ENCODE measurements at places on chromosomes 6 and 20. TPM values are rescaled to one million over a fixed set of nuclear protein-coding genes. Genes with fewer than 3 reads are reported as not detected.
A peak's percentile ranks its signal among the peaks of the same experiment; 100 is the strongest.

DNA sequence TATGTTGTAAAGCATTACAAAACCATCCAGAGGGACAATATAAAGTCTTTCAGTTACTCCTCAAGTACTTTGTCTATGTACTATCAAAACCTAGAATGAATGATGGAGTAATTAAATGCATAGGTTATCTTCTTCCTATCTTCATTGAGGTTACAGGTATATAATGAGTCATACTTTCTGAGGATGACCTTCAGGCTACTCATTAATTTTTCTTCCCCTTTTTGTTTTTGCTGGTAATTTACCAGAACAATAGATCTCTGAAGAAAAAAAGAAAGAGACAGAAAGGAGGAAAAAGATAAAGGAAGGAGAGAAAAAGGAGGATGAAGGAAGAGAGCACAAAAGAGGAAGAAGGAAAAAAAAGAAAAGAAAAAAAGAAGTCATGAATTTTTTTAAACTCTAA lies 398.4 kb downstream of the TBC1D32 start:
- DNase-seq: no peak

GRCh38 chr20:45550765-45551164 lies 3.6 kb upstream of the EPPIN start:
- no peak for DNase-seq

DNA sequence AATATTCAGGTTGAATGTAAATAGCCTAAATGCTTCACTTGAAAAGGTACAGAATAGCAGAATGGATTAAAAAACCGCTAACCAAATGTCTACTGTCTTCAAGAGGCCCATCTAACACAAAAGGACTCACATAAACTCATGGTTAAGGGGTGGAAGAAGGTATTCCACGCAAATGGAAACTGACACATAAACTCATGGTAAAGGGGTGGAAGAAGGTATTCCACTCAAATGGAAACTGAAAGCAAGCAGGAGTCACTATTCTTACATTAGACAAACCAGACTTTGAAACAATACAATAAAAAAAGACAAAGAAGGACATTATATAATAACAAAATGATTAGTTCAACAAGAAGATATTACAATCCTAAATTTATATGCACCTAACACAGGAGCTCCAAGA lies 38.3 kb upstream of the PKIB start:
- no peak for DNase-seq

- peak; percentile 30 for DNase-seq
Measured at GRCh38 chr6:53014744-53015143, 19.7 kb upstream of the GSTA4 start.

DNA sequence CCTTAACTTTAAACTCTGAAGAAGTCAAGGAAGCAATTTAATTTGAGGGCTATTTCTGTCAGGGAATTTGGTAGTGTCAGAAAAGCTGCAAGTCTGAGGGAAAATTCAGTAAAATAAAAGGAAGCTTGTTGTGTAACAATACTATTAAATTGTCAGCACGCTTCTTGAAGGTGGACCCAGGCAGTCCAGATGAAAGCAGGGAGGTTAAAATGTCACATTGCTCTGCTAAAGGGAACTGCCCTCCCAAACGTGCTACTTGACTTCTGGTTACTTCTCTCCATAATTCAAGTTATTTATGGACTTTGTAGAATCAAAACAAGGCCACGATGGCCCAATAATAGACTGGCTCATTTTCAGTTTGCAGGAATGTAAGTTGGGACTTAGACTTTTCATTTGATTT lies 28.2 kb upstream of the ARMC2 start:
- no peak for DNase-seq

GRCh38 chr6:29964518-29964886 lies 22.2 kb downstream of the HLA-A start:
- no peak for DNase-seq

DNA sequence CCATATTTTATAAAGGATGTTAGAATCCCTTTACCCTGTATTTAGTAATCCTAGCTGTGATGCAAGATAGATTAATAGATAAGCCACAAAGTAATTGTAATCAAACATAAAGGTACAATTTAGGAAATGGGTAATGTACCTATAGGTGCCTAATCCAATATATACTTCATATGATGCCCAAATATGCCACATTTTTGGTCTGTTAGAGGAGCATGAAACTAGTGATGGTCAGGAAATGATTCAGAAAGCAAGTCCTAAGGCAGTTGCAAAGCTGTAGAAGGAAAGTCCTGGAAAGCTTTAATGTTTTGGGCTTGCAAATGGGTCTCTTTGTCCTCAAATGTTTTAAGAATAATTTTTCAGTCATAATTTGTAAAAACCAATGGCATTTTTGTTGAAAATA lies 76.6 kb upstream of the PTPRK start:
- DNase-seq: no peak

DNA sequence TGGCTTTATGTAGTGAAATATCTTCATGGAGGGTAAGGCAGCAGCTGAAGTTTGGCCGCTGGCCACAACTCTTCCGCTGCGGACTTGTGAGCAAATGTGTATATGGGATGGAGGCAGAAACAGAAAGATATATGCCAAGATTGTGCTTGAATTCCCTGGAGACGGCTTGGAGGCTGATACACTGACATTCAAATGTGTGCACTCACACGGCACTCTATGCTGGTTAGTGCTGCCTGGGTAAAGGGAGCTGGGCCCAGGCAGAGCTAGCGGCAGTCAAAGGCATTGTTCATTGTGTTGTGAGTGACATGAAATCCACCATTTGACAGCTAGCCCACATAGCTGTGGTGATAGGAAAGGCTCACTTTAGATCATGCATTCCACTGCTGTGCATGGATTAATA lies 202.7 kb downstream of the CLIC5 start:
- DNase-seq: peak; percentile 6

DNA sequence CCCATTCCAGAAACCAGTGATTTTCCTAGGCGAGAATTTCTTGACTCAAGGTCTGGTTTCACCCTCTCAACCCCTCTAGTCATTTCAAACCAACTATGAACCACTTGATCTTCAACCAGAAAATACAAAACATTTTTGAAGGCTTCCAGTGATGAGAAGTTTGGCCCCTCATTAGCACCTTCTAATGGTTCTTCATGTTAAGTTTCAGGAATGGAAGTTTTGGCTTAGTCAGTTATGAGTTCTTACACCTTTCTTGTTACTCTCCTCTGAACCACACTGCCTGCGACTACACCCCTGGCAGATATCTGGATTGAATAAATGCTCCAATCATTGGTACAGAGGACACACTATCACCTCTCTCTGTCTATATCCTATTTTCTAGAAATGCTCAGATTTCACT lies 67.2 kb downstream of the GJA10 start:
- DNase-seq: no peak

- DNase-seq: no peak
Measured at GRCh38 chr6:46347669-46348068, 143.6 kb downstream of the RCAN2 start.

DNA sequence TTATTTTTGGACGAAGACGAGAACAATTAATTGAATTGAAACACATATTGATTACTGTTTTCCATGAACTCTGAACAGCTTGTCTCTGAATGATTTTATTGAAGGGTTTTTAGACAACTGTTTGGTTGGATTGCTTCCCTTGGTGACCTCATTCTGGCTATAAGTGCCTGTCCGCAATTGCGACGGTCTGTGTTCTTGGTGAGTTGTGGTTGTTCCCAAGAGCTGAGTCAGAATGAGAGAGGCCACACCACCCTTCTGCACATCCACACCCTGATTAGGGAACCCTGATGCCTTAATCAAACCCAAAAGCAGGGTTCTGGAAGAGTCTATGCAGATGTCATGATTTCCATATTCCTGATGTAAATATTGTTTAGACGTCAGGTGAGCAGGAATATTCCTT lies 747.0 kb downstream of the PTPRT start:
- no peak for DNase-seq

GRCh38 chr6:2134554-2134953 lies 110.9 kb downstream of the GMDS start:
- peak; percentile 55 for DNase-seq

GRCh38 chr20:35263532-35264341 lies 14.2 kb downstream of the MMP24OS start:
- no peak for DNase-seq

DNA sequence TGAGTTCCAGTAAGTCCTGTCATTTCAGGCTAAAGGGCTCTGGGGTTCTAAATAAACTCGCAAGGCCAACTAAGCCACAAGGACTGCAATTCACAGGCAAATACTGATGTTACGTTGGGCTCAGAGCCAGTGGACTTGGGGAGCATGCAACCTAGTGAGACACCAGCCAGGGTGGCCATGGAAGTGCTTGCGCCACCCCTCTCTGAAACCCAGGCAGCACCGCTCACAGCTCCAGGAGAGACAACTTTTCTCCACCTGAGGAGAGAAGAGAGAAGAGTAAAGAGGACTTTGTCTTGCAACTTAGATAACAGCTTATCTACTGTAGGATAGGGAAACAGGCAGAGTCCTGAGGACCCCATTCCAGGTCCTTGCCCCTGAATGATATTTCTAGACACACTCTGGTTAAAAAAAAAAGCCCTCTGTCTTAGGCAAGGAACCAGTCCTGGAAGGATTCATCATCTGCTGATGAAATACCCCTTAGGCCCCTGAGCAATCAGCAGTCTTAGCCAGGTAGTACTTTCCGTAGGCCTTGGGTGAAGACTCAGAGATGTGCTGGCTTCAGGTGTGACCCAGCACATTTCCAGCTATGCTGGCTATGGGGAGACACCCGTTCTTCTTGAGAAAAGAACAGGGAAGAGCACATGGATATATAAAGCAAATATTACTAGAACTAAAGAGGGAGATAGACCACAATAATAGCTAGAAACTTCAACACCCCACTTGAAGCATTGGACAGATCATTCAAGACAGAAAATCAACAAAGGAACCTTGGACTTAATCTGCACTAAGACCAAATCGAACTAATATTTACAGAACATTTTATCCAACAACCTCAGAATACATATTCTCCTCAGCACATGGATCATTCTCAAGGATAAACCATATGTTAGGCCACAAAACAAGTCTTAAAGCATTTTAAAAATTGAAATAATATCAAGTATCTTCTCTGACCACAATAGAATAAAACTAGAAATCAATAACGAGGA lies 31.5 kb upstream of the TBC1D32 start:
- no peak for DNase-seq

DNA sequence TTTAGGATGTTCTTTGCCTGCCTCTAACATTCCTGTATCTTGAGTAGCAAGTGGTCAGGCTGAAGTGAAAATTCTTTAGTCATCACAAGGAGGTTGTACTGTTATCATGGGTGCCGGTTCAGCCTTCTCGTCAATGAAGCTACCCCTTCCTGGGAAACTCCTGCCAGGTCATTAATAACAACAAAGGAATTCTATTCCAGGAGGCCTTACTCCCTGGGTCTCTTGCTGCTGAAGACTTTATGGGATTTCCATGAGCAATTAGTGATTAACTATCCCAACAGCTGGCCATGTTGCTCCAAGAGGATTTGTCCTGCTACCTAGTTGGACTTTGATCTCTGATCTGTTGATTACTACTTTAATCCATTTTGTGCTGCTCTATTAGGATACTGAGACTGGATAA lies 62.7 kb upstream of the ELOVL5 start:
- DNase-seq: peak; percentile 37

GRCh38 chr20:46797206-46797605 lies 87.8 kb downstream of the SLC2A10 start:
- DNase-seq: no peak

DNA sequence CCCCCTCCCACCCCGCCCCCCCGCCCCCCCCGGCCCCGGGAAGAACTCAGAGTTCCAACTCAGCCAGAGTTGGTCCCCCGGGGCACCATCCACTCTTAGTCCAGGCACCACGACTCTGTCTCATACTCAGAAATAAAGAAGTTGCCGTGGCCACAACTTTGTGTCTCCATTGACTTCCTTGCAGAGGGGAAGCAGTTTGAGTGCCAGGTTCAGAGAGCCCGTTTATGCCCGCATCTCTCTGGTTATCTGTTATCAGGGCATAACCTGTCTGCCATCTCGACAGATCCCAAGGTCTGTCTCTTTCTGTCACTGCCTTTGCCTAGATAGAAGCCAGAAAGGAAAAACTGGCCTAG lies 605 bp downstream of the CDC5L start:
- DNase-seq: no peak

GRCh38 chr6:126937426-126937825 lies 181.0 kb upstream of the RSPO3 start:
- DNase-seq: no peak

Gene PTGIS
- polyA plus RNA-seq: 2.4 TPM

Gene CDK19
- polyA plus RNA-seq: 6.0 TPM

Gene PDSS2
- polyA plus RNA-seq: 10.1 TPM

Gene ADGRF4
- polyA plus RNA-seq: 0.02 TPM

Gene HS3ST5
- not detected for polyA plus RNA-seq

Gene GDAP1L1
- polyA plus RNA-seq: not detected

Gene POLH
- polyA plus RNA-seq: 13.1 TPM

Gene BMP6
- polyA plus RNA-seq: 0.19 TPM

Gene LY6G6C
- polyA plus RNA-seq: not detected

Gene KIF6
- 0.09 TPM for polyA plus RNA-seq
